ENCODE measurements at places on chromosomes 6 and 20. TPM values are rescaled to one million over a fixed set of nuclear protein-coding genes. Genes with fewer than 3 reads are reported as not detected.

PRKN gene
- 16.7 TPM for total RNA-seq

LST1 gene
- 3.7 TPM for total RNA-seq

CD83 gene
- 13.6 TPM for total RNA-seq

PDYN gene
- not detected for total RNA-seq

CAGE1 gene
- total RNA-seq: not detected

HDGFL1 gene
- not detected for total RNA-seq

TPD52L1 gene
- 14.6 TPM for total RNA-seq

SRMS gene
- not detected for total RNA-seq

CD109 gene
- total RNA-seq: 19.3 TPM

DDO gene
- 4.7 TPM for total RNA-seq

ADGB gene
- not detected for total RNA-seq

PARD6B gene
- total RNA-seq: 0.52 TPM

TRIM31 gene
- not detected for total RNA-seq

SEL1L2 gene
- total RNA-seq: not detected

TCF15 gene
- 2.1 TPM for total RNA-seq

MICB gene
- 0.52 TPM for total RNA-seq

DEF6 gene
- total RNA-seq: 5.2 TPM

CYP24A1 gene
- 1.0 TPM for total RNA-seq

PLCB4 gene
- total RNA-seq: 6.3 TPM

GMNN gene
- total RNA-seq: 5.2 TPM

TAGAP gene
- 2.1 TPM for total RNA-seq

GLP1R gene
- not detected for total RNA-seq

TGM2 gene
- total RNA-seq: 7.3 TPM

NKX2-2 gene
- total RNA-seq: not detected

SMLR1 gene
- total RNA-seq: not detected

MUCL3 gene
- total RNA-seq: not detected

SERPINB6 gene
- 52.7 TPM for total RNA-seq

ZNF217 gene
- total RNA-seq: 8.4 TPM

GFOD1 gene
- total RNA-seq: 6.3 TPM

PAX1 gene
- total RNA-seq: under 0.01 TPM

APOM gene
- total RNA-seq: 1.0 TPM

DNAH8 gene
- 14.6 TPM for total RNA-seq

PRDM13 gene
- not detected for total RNA-seq

VNN1 gene
- total RNA-seq: under 0.01 TPM

GGTLC1 gene
- total RNA-seq: not detected

VWA7 gene
- total RNA-seq: 1.0 TPM

CMTR1 gene
- total RNA-seq: 29.2 TPM

COL19A1 gene
- 10.4 TPM for total RNA-seq

MTHFD1L gene
- total RNA-seq: 15.1 TPM

TMEM170B gene
- 6.3 TPM for total RNA-seq

HSPA1L gene
- 5.2 TPM for total RNA-seq

PSMB1 gene
- 244 TPM for total RNA-seq

PTK7 gene
- total RNA-seq: 50.1 TPM

RNF8 gene
- total RNA-seq: 6.3 TPM

RAMACL gene
- 1.0 TPM for total RNA-seq
